Amniotic stem cell (primary cell): ENCODE measurements at places on chromosomes 1 and 21.

- DNase-seq = no peak
These were observed 917 bp downstream of the KIAA0040 start for GRCh38 chr1:175191659-175192058.

GRCh38 chr1:33133478-33134105 lies 48.3 kb downstream of the TRIM62 start:
- no peak for DNase-seq

GRCh38 chr1:65036570-65037051 lies 70.3 kb upstream of the JAK1 start:
- no peak for DNase-seq

DNA sequence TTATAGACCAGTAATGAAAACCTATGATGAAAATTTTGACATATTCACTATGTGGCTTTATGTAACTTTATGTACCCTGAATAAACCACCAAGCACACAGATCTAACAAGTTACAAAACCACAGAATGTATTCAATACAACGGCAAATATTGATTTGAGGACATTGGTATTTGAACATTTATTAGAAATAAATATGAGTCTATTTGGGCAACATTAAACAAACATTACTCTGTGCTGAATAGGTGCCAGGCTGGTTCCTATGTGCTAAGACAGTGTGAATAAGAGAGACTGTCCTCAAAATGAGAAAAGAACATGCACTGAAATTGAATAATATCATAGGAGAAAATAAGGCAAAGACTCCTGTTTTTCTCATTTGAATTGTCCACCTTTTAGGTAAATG lies 1341.2 kb downstream of the PLA2G4A start:
- no peak for DNase-seq

DNA sequence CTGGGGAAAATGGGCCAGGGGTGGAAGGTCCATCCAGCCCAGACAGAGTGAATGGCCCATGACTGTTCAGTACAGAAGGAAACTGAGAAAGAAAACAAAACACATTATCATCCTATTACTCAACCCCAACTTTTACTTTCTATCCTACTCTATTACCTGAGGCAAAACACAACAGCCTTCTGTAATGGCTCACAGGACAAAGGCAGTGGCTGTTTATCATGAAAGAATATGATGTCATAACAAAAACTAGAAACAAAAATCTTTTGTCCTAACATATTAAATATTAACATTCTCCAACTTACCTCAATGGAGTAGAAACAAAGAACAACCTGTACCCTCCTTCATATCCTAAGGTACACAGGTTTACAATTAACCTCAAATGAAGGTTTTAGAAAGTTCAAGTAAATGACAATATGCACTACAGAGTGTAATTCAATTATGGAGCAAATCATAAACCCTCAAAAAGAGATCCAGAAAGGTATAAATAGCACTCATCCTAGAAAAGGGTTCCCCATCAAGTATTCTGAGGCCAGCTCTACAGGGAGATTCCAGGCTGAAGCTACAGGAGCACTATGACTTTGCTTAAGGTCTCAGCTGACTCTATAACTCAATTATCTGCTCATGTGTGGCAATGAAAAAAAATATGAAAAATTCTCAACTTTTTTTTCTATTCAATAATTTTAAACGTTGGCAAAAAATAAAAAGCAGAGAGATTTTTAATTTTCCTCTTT lies 15.1 kb downstream of the ELK4 start:
- no peak for DNase-seq

DNA sequence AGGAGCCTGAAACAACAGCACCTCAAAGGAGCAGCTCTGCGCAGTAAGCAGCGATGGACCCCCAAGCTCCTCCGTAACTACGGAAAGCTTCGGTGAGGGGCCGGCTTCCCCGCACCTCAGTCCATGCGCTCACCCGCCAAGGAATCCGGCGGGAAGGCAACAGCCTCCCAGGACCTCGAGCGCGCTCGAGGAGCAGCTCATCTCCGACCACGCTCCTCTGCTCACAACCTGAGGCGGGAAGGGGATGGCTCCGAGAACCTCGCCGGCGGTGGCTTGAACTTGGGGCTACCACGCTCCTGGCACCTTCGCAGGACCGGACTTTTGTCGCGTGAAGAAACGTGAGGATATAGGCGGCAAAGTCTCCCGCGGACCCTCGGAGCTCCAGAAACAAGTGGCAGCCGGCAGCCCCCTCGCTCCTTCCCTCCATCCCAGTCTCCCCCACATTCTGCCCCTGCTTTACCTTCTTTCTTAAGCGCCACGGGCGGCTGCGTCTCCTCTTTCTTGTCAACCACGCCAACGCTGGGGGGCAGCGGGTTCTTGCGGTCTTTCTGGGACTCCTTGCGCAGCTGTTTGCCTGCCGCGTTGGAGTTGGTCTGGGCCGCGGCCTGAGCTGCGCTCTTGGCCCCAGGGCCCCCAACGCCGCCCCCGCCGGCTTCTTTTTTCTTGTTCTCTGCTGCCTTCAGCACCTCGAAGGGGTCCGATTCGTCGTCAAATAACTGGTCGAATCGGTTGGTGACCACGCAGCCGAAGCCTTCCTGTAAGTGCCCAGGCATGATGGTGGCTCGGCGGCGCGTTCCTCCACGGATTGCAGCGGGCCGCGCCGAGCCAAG lies 459 bp downstream of the SERBP1 start:
- no peak for DNase-seq

DNA sequence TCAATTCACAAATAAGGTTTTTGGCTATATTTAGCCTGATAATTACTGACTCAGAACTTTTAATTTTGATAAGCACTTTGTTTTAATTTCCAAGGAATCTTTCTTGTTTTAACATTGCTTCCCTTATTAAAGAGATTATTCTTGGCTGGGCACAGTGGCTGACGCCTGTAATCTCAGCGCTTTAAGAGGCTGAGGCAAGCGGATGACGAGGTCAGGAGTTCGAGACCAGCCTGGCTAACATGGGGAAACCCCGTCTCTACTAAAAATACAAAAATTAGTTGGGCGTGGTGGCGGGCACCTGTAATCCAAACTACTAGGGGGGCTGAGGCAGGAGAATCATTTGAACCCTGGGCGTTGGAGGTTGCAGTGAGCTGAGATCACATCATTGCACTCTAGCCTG lies 13.8 kb downstream of the ALG14 start:
- no peak for DNase-seq

- DNase-seq = no peak
These were observed 124.1 kb downstream of the POU2F1 start for GRCh38 chr1:167344615-167345385.

GRCh38 chr1:27864264-27864895 lies 8.0 kb upstream of the THEMIS2 start:
- no peak for DNase-seq

- DNase-seq = no peak
These were observed 7.2 kb upstream of the COL6A1 start for GRCh38 chr21:45974073-45975019.

GRCh38 chr1:77978293-77978968 lies 441 bp downstream of the FUBP1 start:
- peak; percentile 91 for DNase-seq

- no peak for DNase-seq
These were observed 16.6 kb downstream of the ZNF362 start for GRCh38 chr1:33272930-33273329.

DNA sequence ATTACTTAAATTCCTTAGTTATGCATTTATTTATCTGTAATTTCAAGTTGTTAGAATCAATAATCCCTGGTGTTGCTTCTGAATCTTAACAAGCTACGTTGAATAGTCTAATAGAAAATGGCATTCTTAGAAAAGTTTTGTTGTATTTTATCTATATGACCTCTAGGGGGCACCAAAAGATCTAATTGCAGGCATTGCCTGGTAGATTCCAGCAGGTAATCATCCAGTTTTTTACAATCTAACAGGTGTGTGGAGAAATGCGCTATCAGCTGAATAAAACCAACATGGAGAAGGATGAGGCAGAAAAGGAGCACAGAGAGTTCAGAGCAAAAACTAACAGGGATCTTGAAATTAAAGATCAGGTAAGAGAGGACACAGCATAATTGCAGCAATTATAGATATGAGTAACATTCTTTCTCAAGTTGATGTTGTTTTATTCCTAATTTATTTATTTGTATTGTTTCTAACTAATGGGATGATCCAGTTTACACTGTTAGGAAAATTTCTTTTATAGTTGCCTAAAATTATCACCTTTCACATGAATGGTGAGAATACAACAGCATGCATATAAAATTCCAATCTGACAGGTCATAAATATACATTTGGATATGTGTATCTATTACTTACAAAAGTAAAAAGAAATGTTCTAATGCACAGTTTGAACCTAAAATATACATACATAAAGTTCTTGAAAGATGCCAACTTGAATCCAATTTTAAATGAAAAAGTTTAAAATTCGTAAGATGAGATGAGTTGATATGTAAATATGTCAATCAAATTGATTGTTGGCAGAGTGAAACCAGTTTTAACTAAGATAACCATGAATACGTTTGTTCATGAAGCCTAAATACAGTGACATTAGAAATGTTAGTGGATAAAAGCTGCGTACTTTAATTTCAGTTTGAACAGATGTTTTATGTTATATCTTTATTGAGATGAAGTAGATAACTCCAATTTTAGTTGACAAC lies 88.4 kb downstream of the SDCCAG8 start:
- DNase-seq = peak; percentile 39

DNA sequence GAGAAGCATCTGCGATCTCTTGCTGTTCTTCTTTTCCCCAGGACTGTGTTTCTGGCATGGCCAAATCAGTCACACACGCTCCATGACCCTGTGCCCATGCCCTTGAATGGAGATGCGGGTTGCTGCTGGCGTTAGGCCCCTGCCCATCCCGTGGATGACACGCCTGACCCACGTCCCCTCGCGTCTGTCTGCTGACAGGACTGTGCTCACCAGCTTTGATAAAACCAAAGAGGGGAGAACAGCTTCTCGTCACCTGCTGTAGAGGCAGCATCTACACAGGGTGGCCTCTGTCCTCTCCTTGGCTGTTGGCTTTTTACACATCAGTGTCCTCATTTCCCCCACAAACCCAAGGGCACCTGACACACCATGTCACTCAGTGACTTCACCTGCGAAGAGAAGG lies 6.9 kb downstream of the MT1HL1 start:
- no peak for DNase-seq

- no peak for DNase-seq
These were observed 5.9 kb downstream of the CDC14A start for GRCh38 chr1:100358210-100358609.

GRCh38 chr1:208077232-208078075 lies 166.5 kb upstream of the CD34 start:
- no peak for DNase-seq

DNA sequence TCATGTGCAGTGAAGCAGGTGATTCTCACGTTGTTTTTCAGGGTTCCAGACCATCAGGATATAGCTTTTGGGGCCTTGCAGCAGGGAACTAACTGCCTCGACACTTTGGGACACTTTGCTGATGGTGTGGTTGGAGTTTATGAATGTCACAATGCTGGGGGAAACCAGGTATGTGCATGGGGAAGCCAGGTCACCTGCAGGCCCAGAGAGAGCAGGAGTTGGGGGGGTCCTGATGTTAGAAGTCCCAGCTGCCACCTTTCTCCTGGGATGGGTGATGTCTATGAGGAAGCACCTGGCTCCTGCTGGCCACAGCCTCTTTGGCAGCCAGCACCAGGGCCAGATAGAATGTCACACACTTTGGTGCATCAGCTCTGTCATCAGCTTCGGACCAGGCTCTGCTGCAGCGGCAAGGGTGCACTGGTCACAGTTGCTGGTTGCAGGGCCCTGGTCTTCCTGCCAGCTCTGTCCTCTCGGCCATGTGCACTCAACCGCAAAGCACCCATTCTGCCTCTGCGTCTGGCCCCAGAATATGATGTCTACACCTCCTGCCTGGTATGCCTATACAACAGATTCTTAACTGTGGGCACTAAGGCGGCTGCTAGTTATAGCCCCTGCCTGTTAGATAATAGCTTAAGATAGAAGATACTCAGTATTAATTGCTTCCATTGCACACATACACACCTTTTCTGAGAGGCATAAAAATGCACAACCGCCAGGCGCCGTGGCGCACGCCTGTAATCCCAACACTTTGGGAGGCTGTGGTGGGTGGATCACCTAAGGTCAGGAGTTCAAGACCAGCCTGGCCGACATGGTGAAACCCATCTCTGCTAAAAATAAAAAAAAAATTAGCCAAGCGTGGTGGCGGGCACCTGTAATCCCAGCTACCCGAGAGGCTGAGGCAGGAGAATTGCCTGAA lies 160.7 kb downstream of the PGBD5 start:
- no peak for DNase-seq

- no peak for DNase-seq
These were observed 384.2 kb upstream of the DUSP10 start for GRCh38 chr1:222126052-222126451.

DNA sequence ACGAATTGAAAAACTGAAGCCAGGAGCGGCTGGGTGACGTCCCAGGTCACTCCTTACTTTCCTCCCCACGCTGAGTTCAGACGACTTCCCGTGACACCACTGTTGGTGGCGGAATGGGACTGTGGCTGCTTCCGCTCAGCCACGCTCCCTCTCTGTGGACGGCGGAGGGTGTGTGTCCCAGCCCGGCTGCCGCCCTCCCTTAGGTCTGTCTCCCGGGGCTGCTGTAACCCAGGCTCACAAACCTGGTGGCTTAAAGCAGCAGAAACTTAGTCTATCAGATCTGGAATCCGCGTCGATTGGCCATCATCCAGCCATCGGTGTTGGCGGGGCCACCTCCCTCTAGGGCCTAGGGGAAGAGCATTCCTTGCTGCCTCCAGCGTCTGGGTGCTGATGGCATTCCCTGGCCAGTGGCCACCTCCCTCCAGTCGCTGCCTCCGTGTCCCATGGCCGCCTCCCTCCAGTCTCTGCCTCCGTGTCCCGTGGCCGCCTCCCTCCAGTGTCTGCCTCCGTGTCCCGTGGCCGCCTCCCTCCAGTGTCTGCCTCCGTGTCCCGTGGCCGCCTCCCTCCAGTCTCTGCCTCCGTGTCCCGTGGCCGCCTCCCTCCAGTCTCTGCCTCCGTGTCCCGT lies 17.5 kb downstream of the TRPM2 start:
- DNase-seq = no peak

DNA sequence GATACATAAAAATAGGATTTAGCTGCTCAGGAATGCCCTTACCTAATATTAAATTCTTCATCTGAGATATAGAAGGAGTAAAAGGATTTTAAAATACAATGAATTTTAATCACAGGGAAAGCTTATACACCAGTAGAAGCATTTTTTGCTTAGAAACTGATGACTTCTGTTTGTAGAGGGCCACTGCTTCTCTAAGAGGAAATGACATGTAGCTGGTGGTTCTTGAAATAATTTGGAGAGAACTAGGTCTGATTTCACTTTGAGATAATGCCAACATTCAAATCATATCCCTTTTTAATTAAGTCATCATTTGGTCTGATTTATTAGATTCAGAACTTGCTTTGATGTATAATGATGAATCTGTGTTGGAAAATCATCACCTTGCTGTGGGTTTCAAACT lies 166.6 kb upstream of the SGIP1 start:
- DNase-seq = no peak

- no peak for DNase-seq
These were observed 70.5 kb upstream of the CTTNBP2NL start for GRCh38 chr1:112325504-112325903.

- no peak for DNase-seq
These were observed 22.9 kb downstream of the TOR3A start for GRCh38 chr1:179104611-179105250.

- DNase-seq = no peak
These were observed 52.8 kb upstream of the HNRNPU start for GRCh38 chr1:244917073-244917670.
